ENCODE measurements at places on chromosomes 7 and 10.

GRCh38 chr7:45174966-45175765 is 17.6 kb downstream of the RAMP3 start:
- DNase-seq: no peak

DNA sequence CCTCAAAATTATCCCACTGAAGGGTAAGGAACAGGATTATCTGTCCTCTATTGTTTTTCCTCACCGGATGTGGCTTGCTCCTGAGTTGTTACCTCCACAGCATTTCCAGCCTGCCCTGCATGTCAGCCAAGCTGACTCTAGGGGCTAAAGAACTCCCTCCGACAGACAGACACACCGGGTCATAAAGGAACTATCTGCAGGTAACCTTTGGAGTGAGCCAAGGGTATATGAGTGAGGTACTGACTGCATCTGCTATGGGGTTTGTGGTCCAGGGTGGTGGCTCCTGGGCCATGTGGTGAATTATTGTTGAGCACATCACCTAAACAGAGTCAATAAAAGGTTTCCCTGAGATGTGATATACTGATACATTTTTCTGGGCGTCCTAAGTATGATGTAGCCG is 6.9 kb upstream of the KAZALD1 start:
- DNase-seq: no peak

DNA sequence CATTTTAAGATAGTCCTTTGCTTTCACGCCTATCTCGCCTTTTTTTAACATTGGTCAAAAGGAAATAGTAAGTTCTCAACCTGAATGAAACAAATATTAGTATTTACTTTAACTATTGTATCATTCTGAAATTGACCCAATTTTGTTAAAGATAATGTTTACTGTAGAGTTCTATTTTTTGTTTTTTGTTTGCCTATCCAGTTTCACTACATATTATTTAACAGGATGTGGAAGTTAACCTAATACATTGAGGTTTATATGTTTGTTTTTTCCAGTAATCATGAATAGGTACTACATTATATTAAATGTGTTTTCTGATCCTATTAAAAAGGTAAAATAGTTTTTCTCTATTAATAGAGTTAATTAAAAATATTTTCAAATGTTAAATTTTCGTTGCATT is 26.5 kb downstream of the ACSM6 start:
- DNase-seq: no peak

DNA sequence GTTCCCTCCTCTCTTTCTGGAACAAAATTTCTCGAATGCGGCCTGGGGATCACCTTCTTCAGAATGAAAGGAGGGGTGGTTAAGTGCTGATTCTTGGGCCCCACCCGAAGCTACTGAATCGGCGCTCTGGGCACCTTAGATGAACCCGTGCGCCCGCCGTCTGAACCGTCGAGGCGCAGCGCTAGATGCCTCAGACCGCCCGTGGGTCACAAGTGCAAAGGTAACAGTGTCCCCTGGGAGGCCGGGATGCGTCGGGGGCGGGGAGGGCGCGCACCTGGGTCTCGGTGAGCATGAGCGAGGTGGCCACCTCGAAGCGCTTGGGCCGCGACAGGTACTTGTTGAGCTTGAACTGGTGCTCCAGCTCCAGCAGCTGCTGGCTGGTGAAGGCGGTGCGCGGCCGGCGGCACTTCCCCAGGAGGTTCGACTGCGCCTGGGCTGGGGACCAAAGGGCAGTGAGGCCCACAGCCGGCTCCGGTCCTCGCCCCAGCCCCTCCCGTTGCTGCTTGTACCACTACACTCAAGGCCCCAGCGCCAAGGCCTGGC is 4.2 kb downstream of the MNX1 start:
- DNase-seq: no peak

DNA sequence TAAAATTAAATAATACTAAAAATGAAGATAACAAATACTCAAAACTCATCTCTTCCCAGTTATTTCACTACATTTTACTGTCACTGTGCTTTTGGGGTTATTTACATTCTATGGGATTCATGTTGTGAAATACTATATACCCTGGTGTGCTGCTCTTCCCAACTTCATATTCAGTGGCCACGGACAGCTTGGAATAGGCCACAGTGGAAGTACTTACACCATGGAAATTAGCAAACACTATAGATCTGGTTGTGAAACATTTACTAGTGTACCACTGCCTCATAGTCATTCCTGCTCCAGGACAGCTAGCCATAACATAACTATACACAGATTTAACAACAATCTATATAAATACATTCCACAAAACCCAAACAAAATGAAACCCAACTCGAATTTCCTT is 21.2 kb upstream of the KDM7A start:
- DNase-seq: no peak

GRCh38 chr10:374354-374753 is 239.1 kb downstream of the ZMYND11 start:
- DNase-seq: no peak

DNA sequence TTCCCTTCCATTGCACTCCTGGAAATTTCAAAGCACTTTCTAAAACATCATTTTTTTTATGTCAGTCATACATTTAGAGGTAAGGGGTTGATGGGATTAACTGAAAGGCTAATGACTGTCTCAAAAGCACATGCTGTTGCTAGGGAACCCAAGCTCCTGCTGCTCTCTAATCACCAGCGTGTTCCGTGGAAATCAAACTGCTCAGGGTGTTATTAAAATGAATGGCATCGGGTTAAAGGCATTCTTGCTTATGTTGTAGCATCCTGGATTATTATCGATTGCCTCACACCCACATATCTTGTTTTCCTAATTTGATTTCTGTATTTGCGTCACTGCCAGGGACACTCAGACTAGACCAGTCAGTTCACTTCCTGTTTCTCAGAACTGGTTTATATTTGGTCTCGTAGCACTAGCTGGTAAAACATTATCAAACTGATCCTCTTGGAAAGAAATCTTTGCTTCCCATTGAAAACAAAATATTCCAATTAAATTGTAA is 216.5 kb upstream of the MKLN1 start:
- DNase-seq: no peak
